ENCODE measurements at places on chromosomes 5 and 9. TPM values are rescaled to one million over a fixed set of nuclear protein-coding genes. Genes with fewer than 3 reads are reported as not detected.

The ANKRD18A gene
- total RNA-seq: 2.0 TPM

The TMEM8B gene
- total RNA-seq: 2.0 TPM

The PCDHGB6 gene
- 0.63 TPM for total RNA-seq

The VCAN gene
- 549 TPM for total RNA-seq

The ADAMTS16 gene
- total RNA-seq: not detected

The SERF1A gene
- 11.1 TPM for total RNA-seq

The CTXN3 gene
- not detected for total RNA-seq

All from mononuclear cell (primary cell).